ENCODE measurements at places on chromosomes 7 and 10.

- DNase-seq, result no peak
These were observed 109.3 kb downstream of the GRK5 start for GRCh38 chr10:119316729-119317097.

DNA sequence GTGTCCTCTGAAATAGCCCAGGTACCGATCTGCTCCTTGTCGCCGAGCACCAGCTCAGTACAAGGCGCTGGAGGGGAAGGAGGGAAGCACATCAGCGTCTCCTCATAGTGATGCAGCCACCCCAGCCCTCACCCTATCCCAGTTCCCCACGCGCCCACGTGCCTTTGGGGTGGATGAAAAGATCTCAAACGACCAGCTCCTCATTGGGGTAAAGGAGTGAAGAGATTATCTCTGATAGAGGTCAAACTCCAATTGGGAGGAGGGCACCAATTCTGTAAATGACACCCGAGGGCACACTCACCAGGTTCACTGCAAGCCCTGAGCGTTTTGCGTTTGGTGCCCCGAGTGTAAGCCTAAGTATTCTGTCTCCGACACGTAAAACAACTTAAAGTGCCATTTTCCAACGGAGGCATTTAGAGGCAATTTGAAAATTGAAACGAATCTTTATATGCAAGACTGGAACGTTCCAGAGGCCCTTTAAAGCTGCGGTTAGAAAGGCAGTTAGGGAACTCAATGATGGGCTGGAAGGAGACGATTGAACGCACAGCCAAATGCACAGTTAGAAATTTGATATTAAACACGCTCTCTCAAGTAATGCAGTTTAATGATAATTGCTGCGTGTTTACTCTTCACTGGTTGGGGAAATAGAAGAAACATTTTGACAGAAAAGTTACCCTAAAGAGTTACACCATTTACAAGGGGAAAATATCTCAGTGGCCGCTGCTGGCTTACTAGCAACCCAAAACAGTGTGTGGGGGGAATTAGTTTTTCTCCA lies 8.9 kb upstream of the EMX2 start:
- no peak for DNase-seq

DNA sequence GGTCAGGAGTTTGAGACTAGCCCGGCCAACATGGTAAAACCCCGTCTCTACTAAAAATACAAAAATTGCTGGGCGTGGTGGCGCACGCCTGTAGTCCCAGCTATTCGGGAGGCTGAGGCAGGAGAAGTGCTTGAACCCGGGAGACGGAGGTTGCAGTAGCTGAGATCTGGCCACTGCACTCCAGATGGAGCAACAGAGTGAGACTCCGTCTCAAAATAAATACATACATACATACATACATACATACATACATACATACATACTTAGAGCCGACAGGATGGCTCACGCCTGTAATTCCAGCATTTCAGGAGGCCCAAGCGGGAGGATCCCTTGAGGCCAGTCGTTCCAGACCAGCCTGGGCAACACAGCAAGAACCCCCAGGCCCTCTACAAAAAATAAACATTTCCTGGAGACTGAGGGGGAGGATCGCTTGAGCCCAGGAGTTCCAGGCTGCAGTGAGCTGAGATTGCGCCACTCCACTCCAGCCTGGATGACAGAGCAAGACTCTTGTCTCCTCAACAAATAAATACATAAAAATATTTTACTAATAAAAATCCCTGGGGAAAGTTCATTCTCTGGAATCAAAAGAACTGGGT lies 90.9 kb upstream of the TNRC18 start:
- DNase-seq, result no peak

DNA sequence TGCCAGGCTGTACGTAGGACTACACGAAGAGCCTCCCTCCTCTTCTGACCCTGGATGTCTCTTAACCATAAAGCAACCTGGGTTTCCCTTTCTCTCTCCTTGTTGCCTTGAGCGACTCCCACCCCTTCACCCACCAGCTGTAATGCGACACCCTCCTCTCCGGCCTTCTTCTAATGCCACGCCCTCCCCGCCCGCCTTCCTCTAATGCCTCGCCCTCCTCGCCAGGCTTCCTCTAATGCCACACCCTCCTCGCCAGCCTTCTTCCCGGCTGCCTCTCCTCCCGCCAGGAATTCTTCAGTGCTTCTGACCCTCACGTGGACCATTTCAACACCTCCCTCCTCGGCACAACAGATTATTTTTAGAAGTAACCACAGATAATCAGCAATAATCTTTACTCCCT lies 348.5 kb upstream of the SHH start:
- DNase-seq, result no peak

GRCh38 chr7:142357953-142358520 lies 100.2 kb upstream of the PRSS58 start:
- no peak for DNase-seq

GRCh38 chr7:54712820-54713219 lies 46.2 kb downstream of the SEC61G start:
- DNase-seq, result no peak

DNA sequence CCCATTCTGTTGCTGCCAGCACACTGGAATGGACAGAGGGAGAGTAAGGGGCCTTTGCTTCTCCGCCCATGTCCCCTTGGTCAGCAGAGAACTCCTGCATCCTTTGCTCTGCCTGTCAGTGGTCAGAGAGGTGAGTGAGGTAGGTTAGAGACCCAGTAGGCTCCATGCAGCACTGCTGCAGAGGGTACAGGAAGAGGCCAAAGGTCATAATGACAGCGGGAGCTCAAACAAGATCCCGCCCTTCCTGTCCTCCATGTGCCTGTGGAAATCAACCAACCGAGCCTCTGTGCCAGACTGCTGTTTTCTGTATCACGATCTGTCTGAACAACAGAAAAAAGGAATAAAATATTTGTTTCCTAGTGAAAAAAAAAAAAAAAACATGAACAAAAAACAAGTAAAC lies 81.4 kb downstream of the ZNF33B start:
- DNase-seq, result no peak

DNA sequence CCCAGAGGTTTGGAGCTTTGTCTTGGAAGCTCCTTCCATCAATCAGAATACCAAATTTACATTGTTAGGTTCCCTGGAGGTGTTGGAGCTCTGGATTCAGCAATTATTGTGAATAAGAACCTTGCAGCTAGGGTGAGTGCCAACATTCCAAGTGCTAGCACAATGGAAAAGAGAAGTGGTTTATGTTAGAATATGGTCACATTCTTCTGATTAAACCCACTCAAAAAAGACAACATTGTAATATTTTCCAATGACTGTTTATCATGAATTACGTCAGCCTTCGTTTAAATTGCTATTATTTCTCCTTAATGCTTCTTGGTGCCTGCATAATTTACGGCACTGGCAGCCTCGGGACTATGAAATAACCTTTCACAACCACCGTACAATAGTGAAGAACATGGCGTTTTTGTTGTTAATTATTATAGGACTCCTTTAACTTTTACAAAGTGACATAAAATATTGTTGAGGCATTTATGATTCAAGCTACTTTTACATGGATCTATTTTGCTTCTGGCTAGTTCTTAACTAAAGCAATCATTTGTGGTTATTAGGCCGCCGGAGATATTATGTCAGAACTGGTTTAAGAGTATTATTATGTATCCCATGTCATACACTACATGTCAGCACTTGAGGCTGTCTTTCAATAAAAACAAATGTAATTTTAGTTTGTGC lies 117.7 kb downstream of the ARID5B start:
- no peak for DNase-seq

DNA sequence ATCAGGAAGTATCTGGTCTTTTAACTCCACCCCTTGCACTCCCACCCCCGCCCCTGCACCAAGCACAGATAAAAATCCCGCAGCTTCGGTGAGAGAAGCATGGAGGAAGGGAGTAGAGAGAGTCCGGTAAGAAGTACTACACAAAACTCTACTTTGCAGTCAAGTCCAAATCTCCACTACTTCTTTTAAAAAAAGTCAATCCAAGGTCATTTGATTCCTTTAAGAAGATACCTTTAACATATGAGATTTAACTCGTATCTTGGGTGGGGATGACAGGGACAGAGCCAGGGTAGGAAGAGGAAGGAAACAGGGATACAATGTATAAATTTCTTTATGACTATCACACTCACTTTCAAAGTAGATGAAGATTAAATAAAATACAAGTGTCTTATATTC lies 132.1 kb downstream of the NRBF2 start:
- no peak for DNase-seq

GRCh38 chr10:87545783-87546182 lies 41.1 kb downstream of the MINPP1 start:
- no peak for DNase-seq

GRCh38 chr10:18681971-18682411 lies 22.8 kb downstream of the ARL5B start:
- no peak for DNase-seq

DNA sequence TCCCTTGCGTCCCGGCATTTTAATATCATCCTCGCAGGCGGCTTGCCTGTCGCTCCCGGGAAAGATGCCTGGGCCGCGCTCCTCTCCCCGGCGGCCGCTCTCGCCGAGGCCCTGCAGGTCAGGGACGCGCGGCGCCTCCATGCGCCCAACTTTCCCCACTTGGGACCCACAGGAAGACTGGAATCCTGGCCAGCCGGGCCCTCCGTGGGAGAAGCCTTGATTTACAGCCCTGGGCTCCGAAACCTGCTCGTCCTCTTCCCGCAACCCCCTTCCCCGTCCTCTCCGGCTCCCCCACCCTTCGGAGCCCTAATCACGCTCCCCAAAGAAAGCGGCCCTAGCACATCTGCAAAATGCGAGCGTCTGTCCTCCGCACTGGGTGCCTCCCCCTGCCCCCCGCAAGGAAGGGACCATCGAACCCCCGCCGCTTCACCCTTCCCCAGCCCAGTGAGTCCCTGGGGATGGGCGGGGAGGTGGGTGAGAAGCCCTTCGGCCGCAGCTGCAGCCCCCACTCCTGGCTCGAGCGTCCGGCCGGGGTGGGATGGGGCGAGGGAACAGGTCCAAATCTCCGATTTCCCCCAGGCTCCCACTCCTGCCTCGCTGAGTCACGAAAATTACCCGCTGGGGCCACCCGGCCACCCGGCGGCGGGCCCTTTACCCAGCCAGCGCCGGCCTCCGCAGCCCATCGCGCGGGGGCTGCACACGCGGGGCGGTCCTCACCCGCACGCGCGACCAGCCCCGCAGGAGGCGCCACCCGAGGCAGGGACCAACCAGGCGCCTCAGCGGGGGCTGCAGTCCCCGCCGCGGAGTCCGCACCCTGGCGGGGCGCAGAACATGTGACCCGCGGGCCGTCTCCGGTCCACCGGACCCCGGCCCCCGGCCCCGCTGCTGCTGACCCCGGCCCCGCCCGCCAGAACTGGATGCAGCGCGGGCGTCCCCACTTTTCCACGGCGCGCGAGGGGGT lies 695 bp downstream of the HSPA12A start:
- no peak for DNase-seq

DNA sequence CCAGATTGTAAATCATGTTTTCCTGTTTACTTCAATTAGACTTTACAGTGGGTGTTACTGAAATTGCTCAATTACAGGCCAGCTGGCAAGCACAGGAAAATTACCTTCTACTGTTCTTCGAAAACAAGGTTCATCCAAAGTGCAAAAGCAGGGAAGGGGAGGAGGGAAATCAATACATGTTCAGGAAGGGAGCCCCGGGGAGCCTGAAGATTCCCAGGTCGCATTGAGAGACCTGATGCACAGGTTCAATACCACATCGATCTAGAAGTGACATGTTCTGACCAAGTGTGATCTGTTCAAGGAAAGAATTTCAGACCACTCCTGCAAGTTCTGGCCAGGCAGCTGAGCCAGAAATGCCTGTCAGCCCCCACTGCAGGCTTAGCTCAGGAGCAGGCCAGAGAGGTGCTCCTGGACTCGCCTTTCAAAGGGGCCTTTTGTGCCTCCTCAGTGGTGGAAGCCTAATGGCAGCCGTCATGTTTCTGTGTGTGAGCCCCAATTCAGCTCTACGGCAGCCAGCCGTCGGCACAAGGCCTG lies 35.9 kb downstream of the FAM53B start:
- DNase-seq, result no peak

DNA sequence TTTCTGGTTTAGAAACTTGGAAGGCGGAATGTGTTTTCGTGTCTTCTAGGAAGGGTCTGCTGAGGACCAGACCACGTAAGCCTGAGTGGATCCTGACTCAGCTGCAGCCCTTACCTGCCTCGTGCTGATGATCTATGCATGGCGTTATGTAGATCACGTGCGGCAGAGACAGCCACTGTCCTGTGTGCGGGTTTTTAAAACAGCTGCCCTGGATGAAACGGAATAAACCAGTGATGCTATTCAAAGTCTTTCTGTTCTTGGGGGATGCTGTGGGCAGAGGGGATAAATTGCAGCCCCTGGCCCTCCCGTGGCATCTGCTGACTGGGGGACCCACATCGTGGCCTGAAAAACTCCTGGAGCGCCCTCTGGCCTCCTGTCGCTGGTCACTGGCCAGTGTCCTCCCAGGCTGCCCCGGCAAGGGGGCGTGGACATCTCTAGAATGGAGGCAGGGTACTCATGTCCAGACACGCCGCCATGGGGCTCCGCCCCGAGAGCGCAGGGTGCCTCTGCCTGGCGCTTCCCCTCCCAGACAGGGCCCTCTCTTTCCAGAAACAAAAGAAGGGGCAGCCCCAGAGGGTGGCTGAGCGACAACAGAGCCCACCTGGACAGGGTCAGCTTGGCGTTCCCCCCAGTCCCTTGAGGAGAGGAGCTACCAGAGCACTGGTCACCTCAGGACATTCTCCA lies 13.2 kb downstream of the ALKBH4 start:
- no peak for DNase-seq

DNA sequence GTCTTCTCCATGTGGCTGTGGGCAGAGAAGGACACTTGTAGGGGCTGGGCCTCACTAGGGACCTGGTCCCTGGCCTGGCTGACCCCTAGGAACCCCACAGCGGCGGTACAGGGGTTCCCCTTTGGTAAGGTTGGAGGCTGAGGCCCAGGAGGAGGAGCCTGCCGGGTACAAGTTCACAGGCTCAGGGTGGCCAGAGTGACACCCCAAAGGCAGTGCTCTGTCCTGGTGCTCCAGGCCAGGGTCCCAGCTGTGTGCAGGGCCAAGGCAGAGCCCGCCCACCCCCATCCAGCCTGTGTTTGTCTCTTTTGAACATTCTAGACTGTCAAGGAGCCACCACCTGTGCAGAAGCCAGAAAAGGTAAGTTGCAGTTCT lies 23.3 kb downstream of the ANTXRL start:
- DNase-seq, result no peak

DNA sequence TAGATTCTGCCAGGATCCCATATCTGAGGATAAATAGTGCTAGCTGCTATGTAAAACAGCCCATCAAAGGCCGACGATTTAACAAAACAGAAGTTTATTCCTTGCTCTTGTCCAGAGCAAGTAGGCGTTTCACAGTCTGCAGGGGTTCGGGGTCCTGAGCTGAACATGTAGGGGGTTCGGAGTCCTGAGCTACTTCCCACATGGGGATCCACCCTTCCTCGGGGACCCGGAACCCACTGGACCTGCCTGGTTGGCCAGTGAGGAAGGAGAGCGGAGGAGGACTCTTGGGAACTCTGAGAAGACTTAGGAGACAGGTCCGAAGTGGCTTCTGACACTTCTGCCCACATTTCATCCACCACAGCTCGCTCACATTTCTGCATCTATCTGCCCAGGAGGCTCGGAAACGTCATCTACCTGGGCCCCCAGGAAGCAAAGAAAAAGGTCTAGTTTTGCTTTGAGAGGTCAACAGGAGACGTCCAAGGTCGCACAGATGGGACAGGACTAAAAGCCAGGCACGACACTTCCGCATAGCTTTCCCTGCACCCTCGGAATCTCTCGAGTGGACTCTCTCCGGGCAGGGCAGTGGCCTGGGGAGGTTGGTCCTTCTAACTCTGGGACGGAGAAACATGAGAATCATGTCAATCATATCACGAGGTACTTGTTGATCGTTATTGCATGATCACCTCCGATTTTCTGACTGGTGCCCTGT lies 86.4 kb downstream of the MICALL2 start:
- peak; percentile 51 for DNase-seq

GRCh38 chr10:17106991-17107390 lies 22.6 kb downstream of the CUBN start:
- DNase-seq, result no peak

- DNase-seq, result no peak
These were observed 141.2 kb downstream of the WDR37 start for GRCh38 chr10:1197384-1197783.

All from aorta (tissue), 5 donors.